Right hindlimb (tissue), 1 donor: ENCODE measurements at places on chromosomes 16 and 17.

DNA sequence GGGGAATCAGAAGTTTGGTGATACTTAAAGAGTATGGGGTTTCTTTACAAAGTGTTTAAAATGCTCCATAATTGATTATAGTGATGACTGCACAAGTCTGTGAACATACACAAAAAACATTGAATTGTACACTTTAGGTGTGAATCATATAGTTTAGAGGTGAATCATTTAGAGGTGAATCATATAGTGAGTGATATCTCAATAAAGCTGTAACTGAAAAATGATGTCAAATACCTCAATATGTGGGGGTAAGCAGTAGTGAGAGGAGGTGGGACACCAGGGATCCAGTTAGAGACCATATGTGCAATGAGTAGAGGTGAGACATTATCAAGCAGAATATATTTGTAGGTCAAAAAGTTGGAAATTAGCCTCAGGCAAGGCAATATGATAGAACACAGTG lies 264.5 kb downstream of the PMP22 start:
- DNase-seq = no peak

GRCh38 chr17:78133179-78133951 lies 2.8 kb downstream of the TMC8 start:
- no peak for DNase-seq

- DNase-seq = no peak
These were observed 96.2 kb downstream of the SSH2 start for GRCh38 chr17:29833801-29834200.

DNA sequence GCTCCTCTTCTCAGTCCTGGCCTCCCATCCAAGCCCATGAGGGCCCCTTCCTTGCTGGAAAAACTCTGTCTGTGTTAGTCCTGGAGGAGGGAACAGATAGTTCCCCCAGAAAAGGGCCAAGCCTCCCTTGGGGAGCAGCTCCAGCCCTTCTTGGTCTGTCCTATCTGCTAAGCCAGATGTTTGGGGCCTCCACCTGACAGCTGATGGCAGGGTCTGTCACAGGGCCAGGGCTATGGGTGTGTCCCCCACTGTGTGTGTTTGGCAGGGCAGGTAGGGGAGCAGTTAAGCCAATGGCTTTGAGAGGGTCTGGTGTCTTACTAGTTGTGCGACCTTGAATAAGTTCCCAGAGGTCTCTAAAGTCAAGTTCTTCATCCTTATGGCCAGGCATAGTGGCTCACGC lies 13.6 kb upstream of the SLC4A1 start:
- no peak for DNase-seq

DNA sequence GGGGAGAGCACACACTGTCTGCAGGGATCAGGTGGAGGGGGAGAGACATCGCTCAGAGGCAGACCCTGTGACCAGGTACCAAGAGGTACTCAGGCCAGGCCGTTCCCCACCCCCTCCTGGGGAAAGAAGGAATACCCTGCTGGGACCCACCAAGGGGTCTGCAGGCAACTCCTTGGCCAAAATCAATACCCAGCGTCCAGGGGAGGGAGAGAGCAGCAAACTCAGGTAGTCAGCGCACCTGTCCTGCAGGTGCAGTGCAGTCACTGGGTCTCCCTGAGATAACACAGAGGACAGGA lies 57.5 kb upstream of the DOC2B start:
- DNase-seq = no peak

DNA sequence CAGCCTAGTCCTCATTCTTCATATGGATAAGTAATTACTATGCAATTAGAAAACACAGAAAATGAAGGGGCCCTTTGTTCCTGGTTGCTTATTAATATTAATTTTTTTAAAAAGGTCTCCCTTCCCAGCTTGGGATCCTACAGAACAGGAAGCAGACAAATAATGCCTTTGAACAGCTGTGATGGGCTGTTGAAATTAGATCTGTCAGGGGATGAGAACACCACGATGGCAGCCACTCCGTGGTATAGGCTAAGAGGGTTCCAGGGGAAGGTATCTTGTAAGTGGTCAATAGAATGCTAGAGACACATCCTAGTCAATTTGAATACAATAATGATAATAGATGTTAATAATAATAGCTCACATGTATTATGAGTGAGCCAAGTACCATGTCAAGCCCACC lies 83.1 kb downstream of the CCDC182 start:
- no peak for DNase-seq

DNA sequence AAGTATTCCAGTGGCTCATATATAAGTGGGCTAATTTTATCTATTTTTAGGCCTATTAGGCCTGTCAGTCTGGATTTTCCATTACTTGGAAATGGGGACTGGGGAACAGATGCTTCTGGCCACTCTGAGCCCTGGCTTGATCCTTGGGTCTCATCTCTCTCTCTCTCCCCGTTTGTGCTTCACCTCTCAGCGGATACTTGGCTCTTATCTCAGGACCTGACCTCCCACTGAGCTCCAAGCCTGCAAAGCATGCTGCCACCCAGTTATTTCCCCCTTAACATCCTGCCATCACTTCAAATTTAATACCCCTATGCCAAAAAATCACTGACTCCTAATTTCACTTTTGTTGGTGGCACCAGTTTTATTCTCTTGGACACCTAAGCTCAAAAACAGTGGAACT lies 4.2 kb downstream of the ZNF843 start:
- DNase-seq = no peak

GRCh38 chr16:86138121-86139085 lies 239.4 kb downstream of the IRF8 start:
- no peak for DNase-seq

GRCh38 chr16:75226550-75227360 lies 8.0 kb downstream of the CTRB1 start:
- DNase-seq = no peak

DNA sequence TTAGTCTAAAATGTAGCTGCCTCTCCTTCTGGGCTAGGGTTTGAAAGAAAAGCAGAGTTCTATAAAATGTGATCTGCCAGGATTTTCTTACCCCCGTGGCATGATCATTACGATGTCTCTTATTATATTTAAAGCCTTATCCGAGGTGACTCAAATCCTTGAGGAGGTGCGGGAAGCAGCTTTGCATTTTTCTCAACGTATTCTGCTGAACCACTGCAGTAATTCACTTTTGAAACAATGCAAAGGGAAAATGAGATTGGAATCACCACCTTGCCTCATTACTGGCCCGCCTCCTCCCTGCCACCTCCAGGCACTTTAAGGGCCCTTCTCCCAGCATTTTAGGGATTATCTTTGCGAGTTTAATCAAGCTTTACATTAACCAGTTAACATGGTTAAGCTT lies 9.7 kb upstream of the NOG start:
- no peak for DNase-seq

DNA sequence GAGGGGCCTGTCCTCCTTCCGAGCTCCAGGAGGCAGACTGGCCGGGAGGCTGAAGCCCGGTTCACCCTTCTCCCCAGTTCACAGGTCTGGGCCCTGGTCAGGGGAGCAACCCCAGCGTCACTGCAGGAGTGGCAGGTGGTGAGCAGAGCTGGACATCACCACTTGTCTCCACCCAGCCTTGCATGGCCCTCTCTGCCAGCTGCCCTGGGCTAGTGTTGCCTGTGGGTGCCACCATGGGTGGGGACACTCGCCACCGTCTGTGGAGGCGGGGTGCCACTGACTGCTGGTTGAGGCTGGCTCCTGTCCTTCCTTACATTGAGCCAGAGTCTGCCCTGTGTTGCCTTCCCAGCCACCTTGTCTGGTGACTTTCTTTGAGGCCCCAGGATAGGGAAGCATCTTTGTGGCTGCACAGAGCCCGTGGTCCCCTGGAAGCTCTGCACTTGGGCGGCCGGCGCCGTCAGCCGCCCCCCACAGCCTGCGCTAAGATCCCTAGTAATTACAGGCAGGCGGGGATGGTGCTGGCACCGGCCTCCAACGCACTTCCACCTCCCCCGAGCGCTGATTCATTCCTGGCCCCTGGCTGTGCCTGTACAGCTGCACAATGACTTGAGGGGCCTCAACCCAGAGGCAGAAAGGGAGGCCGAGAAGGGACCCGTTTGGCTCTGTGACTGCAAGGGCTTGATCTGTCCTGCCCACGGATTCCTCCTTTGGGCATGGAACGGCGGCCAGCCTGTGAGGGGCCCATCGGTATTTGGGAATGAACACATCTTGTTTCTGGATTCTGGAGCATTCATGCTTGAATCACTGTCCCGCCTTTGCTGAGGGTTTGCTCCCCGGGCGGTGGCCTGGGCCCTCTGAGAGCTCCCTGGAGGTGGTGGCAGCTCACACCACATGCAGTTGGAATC lies 5.2 kb downstream of the BAIAP2 start:
- peak; percentile 61 for DNase-seq

DNA sequence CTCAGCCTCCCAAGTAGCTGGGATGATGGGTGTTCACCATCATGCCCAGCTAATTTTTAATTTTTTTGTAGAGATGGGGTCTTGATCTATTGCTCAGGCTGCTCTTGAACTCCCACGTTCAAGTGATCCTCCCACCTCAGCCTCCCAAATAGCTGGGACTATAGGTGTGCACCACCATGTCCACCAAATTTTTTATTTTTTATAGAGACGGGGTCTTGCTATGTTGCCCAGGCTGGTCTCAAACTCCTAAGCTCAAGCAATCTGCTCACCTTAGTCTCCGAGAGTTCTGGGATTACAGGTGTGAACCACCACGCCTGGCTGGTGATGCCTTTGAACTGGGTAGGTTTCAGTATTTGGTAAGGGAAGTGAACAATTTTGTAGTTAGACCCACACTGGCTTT lies 30.1 kb downstream of the FA2H start:
- DNase-seq = no peak

- no peak for DNase-seq
These were observed 287.6 kb downstream of the MAP2K6 start for GRCh38 chr17:69702078-69702477.

GRCh38 chr17:45155029-45155428 lies 6.6 kb upstream of the HEXIM2 start:
- DNase-seq = no peak

DNA sequence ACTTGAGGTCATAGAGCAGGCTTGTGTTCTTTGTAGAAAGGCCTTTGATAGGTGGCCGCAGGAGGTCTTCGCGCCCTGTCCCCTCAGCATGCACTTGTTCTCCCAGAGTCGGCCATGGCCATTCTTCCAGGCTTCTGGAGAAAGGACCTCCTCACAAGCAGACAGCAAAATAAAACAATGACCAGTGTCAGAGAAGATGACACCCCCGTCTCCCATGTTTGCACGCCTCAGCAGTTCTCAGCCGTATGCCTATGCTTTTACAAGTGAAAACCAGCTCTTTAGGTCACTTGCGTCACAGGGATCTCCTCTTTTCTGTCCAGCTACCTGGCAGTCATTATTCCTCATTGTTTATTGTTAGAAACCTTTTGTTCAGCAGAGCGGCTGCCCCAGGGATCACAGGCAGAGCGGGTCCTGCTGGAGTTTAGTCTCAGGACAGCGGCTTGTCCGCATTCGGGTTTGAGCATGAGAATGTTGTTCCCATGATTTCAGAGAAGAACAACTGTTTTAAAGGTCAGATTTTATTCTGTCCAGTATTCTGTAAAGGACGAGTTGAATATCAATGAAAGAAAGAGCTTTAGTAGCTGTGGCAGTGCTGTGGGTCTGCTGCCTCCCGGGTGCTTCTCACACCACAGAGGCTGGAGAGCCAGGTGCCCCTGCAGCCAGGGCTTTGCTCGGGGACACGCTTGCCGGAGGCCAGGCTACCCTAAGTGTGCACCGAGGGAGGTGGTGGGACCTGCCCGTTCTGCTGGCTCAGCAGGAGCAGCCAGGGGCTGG lies 123.9 kb downstream of the RPTOR start:
- DNase-seq = no peak

GRCh38 chr16:72739577-72739976 lies 308.4 kb downstream of the ZFHX3 start:
- DNase-seq = no peak

GRCh38 chr16:82625066-82625968 lies 1.5 kb upstream of the CDH13 start:
- no peak for DNase-seq

DNA sequence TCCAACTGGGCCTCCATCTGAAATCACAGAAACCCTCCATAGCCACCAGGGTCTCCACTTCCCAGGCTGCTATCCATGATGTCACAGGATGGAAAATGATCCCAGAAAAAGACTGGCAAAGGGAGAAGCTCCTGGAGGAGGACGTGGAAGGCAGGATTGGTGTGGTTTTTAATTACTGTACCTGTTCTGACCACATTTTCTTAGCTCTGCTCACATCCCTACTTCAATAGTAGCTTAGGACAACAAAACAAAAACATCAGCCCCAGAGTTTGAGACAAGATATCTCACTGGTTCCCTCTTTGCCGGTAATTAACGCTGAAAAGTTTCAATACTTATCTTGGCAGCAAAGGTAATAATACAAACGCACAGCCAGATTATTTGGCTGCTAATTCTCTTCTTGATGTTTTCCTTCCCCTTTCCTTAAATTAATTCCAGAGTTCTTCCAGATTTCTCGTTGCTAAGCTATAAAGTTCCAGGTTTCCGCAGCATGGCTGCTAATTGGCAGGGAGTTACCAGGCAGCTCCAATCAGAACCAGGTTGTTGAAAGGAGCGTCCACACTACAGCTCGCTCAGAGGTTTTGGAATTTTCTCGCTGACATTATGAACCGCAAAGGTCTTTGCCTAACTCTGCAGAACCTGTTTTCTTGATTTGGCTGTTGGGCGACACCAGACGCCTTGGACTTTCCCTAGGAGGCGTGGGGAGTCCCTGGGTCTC lies 263.4 kb downstream of the MRTFB start:
- peak; percentile 40 for DNase-seq

- no peak for DNase-seq
These were observed 28.5 kb upstream of the VAT1L start for GRCh38 chr16:77759821-77760220.

- DNase-seq = no peak
These were observed 314.6 kb upstream of the MAF start for GRCh38 chr16:79914961-79915720.

DNA sequence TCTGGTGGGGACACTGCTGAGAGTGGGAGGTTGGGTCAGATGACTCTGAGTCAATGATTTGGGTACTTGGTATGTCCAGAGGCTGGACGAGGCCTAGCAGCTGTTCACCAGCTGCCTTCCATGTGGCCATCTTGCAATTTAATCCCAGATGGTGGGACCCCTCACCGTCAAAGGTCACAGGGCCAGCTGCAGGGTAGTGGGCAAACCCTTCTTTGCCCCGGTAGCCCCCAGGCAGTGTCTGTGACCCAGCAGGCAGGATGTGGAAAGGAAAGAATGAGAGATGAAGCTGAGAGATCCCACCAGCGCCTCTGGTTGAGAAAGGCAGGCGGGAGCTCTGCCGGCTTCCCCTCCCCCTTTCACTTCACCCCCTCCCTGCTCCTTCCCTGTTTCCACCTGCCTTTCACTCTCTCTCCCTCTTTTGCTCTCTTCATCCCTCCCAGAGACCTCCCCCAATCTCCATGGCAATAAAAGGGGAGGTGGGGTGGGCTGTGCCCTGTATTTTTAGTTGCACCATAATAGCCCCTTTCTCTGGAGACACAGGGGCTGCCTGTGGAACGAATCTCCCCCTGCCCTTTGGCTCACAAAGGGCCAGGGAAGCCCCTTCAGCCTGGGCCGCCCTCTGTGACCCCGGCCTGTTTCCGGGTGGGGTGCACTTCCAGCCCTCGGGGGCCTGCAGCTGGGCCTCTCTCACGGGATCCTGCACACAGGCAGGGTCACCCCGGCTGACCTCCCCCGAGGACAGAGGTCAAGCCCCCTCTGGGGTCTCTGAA lies 20.2 kb downstream of the CDK5RAP3 start:
- DNase-seq = no peak

- DNase-seq = no peak
These were observed 13.5 kb downstream of the COX6A2 start for GRCh38 chr16:31414706-31415105.
